Inflammatory macrophage treated with lipopolysaccharide for 4 hours (primary cell): ENCODE measurements at places on chromosomes 16 and 17.

DNA sequence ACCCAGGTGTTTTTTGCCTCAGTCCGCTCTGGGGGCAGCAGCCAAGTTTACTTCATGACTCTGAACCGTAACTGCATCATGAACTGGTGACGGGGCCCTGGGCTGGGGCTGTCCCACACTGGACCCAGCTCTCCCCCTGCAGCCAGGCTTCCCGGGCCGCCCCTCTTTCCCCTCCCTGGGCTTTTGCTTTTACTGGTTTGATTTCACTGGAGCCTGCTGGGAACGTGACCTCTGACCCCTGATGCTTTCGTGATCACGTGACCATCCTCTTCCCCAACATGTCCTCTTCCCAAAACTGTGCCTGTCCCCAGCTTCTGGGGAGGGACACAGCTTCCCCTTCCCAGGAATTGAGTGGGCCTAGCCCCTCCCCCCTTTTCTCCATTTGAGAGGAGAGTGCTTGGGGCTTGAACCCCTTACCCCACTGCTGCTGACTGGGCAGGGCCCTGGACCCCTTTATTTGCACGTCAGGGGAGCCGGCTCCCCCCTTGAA is 2.1 kb upstream of the C17orf107 start:
- no peak for DNase-seq

- no peak for DNase-seq
These were observed 32.0 kb upstream of the DNAH17 start for GRCh38 chr17:78609191-78609641.

DNA sequence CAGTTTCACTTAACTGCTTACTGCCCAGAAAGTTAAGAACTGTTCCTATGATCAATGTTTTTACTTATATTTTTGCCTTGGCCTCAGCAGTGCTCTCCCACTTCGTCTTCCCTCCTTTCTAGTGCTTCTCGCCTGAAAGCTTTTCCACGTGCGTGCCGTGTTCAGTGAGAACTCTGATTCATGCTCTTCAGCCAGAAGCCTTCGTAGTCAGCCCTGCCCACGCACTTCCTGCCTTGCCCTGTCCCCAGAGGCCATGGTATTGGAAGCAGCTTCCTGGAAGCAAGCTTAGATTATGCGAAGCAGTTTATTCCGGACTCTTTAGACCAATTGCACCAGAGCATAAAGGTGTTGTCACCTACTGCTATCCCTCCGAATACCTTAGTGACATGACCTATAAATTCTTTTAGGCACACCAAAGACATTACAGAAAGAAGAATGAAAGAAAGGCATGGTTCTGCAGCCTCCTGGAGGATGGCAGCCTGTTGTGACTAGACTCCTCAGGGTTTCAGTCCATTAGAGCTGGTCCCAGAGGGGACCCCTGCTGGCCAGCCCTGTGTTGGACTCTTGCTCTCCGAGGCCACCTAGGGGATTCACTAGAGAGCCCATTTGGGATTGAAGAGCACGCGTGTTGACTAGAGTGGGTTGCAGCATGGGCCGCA is 105.2 kb downstream of the RPTOR start:
- DNase-seq: peak; percentile 90

DNA sequence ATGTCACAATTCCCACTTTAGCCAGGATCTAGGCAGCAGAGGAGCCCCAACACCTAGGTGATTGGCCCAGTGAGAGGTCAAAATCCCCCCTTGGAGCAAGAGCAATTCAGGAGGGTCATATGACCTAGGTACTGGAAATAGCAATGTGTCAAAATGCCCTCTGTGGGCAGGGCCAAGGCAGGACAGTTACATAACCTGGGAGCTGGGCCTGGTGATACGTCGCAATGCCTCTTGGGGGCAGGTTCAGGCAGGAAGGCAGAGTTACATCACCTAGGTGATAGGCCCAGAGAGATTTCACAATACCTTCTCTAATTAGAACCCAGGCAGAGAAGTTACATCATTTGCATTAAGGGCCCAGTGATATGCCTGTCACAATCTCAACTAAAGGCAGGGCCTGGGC is 1906.3 kb downstream of the TP53TG3F start:
- DNase-seq: no peak
